CD8-positive, alpha-beta T cell (primary cell): ENCODE measurements at places on chromosomes 2 and 18. TPM values are rescaled to one million over a fixed set of nuclear protein-coding genes. Genes with fewer than 3 reads are reported as not detected.

Gene AGXT
- not detected for total RNA-seq

Gene GPR155
- 13.3 TPM for total RNA-seq

Gene PLCL1
- 8.3 TPM for total RNA-seq

Gene SNORC
- 0.16 TPM for total RNA-seq

Gene TBR1
- total RNA-seq = 0.06 TPM

Gene DNAH6
- total RNA-seq = 0.61 TPM

Gene ACYP2
- total RNA-seq = 10.4 TPM

Gene AMER3
- total RNA-seq = not detected

Gene LGALSL
- total RNA-seq = 0.35 TPM

Gene PMAIP1
- 101 TPM for total RNA-seq

Gene CHAC2
- 1.0 TPM for total RNA-seq

Gene DSG2
- not detected for total RNA-seq

Gene LRRC30
- total RNA-seq = not detected

Gene TMEM169
- total RNA-seq = not detected

Gene CNTNAP5
- total RNA-seq = not detected

Gene CENPA
- total RNA-seq = 0.39 TPM

Gene RAB17
- not detected for total RNA-seq

Gene CPLX4
- not detected for total RNA-seq

Gene SH3RF3
- total RNA-seq = 6.4 TPM

Gene SRD5A2
- total RNA-seq = not detected

Gene CFC1
- total RNA-seq = not detected

Gene ANKRD23
- total RNA-seq = 5.7 TPM

Gene IRS1
- 5.6 TPM for total RNA-seq

Gene RPL31
- total RNA-seq = 2,895 TPM

Gene TPO
- total RNA-seq = not detected

Gene TUBB8B
- total RNA-seq = not detected

Gene INPP1
- total RNA-seq = 2.9 TPM

Gene LAMA1
- not detected for total RNA-seq

Gene RNF125
- 162 TPM for total RNA-seq

Gene MOCOS
- not detected for total RNA-seq
